ENCODE measurements at places on chromosomes 11 and 22. TPM values are rescaled to one million over a fixed set of nuclear protein-coding genes. Genes with fewer than 3 reads are reported as not detected.
A peak's percentile ranks its signal among the peaks of the same experiment; 100 is the strongest.

DNA sequence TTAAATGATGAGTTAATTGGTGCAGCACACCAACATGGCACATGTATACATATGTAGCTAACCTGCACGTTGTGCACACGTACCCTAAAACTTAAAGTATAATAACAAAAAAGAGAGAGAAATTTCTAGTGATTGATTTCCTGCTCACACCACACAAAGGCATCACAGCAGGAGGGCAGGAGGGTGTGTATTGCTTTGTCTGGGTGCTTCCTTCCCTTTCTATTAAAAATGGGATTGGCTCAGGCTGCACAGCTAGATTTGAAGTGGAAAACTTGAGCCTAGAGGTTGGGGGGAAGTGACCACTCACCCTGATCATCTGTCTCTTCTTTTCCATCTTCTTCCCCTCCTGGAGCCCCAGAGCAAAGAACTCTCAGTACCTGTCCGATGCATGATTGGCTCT, 944 bp upstream of the SCGB1D2 start:
- no peak overlapping the region for H3K4me3 ChIP-seq
- DNase-seq, result no peak
- no peak overlapping the region for H3K27ac ChIP-seq
- no peaks in the 10 kb centered on the region for H3K27me3 ChIP-seq

DNA sequence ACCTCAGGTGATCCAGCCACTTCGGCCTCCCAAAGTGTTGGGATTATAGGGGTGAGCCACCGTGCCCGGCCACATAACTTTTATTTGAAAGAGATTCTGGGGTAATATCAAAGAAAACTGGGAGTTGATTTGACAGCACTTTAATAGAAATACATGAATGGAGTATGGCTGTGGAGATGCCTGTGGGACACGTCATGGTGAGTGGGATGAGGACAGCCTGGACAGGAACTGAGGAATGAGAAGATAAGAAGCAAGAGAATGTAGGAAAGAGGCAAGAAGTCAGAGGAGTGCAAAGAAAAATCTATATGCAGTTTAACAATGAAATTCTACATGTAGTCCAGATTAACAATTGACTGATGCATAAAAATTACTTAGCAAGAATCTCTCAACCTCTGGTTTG, 31.0 kb downstream of the SLC22A6 start:
- no peaks in the 10 kb centered on the region for H3K27me3 ChIP-seq
- H3K36me3 ChIP-seq, result no peaks in the 10 kb centered on the region
- no peak for DNase-seq
- no peaks in the 10 kb centered on the region for H3K4me1 ChIP-seq

- no peak for DNase-seq
- no peaks in the 10 kb centered on the region for H3K4me1 ChIP-seq
- no peaks in the 10 kb centered on the region for H3K27me3 ChIP-seq
- no peak overlapping the region for H3K4me3 ChIP-seq
- H3K27ac ChIP-seq, result no peak overlapping the region
These were observed 327.1 kb downstream of the FAM181B start for GRCh38 chr11:82406611-82407010.

- no peak overlapping the region for H3K27ac ChIP-seq
- DNase-seq, result no peak
- H3K4me3 ChIP-seq, result no peak overlapping the region
These were observed 35.3 kb downstream of the MED15 start for GRCh38 chr22:20542736-20543135.

- no peaks in the 10 kb centered on the region for H3K4me1 ChIP-seq
- no peaks in the 10 kb centered on the region for H3K27me3 ChIP-seq
- H3K36me3 ChIP-seq, result no peaks in the 10 kb centered on the region
- H3K27ac ChIP-seq, result no peak overlapping the region
- H3K4me3 ChIP-seq, result no peak overlapping the region
These were observed 968.0 kb downstream of the OPCML start for GRCh38 chr11:132564091-132564885.

DNA sequence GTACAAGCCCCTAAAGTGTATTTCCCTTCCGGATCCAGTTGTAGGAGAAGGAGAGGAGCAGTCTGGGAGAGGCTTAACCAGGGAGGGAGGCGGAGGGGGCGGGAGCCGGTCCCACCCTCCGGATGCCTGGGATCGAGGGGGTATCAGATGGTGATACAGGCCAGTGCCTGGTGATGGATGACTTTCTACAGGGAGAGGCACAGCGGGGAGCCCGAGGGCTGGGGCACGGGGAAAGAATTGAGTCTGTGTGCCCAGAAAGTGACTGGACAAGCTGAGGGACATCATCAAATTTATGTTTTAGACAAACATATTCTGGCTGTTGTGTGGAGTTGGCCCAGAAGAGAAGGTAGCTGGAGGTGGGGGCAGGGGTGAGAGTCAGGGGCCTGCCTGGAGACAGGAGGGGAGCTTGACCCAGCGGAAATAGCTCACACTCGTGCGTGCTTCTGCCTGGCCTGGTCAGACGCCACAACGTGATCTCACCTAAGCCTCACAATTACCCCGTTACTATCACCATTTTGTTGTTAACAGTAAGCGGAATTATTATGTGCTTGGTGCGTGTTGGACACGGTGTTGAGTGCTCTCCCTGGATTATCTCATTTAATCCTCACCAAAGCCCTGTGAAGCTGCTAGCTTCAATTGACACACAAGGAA, 42.4 kb downstream of the AMPD3 start:
- no peak overlapping the region for H3K27ac ChIP-seq
- no peaks in the 10 kb centered on the region for H3K27me3 ChIP-seq
- H3K36me3 ChIP-seq, result no peaks in the 10 kb centered on the region

DNA sequence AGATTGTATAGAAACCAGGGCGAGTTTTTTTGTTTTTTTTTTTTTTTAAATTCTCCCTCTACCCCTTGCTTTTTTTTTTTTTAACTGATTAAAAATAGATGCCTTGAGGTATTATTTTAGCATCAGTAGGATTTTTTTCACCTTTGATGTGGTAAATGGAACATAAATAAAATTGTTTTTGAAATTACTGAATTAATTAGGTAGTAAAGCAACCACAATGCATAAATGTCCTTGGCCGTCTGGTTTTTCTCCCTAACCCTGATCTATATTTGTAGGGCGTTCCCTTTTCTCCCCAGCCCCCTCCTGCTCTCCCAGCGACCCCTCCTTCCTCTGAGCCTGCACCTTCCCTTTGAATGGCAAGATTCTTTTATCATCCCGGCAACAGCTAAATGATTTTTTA, 107.8 kb downstream of the ZBTB16 start:
- peak overlapping the region; percentile 85 for H3K27ac ChIP-seq
- H3K4me1 ChIP-seq, result peaks cover 86% of the 10 kb centered on the region
- no peaks in the 10 kb centered on the region for H3K36me3 ChIP-seq
- no peak for DNase-seq
- H3K27me3 ChIP-seq, result no peaks in the 10 kb centered on the region

DNA sequence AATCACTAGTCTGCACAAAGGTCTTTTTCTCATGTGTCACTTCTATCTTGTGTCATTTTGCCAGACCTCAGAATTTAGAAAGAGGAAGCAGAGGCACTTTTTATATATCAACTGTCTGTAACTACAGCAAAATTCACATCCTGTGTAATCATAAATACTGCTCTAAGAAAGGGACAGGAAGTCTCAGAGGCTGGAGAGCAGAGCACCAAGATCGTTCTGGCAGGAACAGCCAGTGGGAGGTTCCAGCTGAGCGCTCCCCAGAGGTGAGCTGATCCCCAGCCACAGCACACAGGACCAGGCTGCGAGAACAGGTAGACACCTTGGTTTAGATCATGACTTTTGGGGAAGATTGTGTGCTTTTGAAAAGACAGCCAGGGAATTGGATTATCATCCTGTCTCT, at the start of gene MS4A7:
Gene MS4A7, plus strand, starts transcription at position 179 of the 400 bp plus-strand sequence. CDS start 4,610 bp downstream, outside the sequence.
- no peaks in the 10 kb centered on the region for H3K36me3 ChIP-seq
- no peak within 1 kb of the TSS for H3K4me3 ChIP-seq

DNA sequence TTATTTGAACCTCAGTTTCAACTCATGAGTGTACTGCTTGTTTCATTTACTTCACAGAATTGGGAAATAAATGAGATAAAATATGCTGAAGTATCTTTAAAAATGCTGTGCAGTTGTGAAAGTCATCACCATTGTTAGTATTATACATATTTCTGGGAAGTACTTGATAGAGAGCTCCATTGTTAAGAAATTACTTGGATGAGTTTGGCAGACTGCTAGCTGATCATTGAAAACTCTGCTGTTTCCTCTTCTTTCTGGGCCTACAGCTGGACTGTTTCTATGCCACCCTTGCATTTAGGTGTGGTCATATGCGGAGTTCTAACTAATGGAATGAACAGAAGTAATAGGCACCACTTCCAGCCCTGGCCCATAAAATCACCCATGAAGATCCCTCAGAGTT, 10.0 kb downstream of the SIK2 start:
- no peak for DNase-seq
- H3K4me3 ChIP-seq, result no peak overlapping the region
- peaks cover 9% of the 10 kb centered on the region for H3K4me1 ChIP-seq
- H3K27ac ChIP-seq, result peak overlapping the region; percentile 12
- no peaks in the 10 kb centered on the region for H3K27me3 ChIP-seq
- H3K36me3 ChIP-seq, result peaks cover 4% of the 10 kb centered on the region

DNA sequence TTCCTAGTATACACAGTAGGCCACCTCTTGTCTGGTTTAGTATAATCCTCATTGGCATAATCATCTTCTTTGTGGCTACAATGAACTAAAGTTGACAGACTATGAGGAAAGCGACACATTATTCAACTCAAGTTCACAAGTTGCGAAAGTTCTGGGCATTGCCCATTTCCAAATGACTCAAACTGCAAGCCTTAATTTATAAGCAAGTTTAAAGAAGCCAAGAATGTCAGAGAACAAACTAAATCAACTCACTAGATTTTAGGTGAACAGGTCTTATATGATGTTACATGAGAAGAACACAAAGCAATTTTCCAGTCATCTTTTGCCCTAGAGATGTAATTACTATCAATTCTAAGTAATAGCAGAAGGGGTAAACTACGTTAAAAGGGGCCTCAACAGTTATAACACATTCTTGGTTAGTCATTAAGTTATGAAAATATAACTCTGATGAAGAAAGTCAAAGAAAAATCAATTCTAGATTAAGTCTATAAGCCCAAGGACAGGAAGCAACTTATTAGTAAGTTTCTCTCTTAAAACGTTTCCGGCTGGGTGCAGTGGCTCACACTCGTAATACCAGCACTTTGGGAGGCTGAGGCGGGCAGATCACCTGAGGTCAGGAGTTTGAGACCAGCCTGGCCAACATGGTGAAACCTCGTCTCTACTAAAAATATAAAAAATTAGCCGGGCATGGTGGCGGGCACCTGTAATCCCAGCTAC, 21.5 kb downstream of the PICALM start:
- no peaks in the 10 kb centered on the region for H3K27me3 ChIP-seq
- no peak for DNase-seq
- H3K27ac ChIP-seq, result peak overlapping the region; percentile 44
- H3K4me1 ChIP-seq, result peaks cover 14% of the 10 kb centered on the region
- no peaks in the 10 kb centered on the region for H3K36me3 ChIP-seq
- H3K4me3 ChIP-seq, result no peak overlapping the region

GRCh38 chr11:65434057-65434666, 11.6 kb downstream of the NEAT1 start:
- peak overlapping the region; percentile 72 for H3K27ac ChIP-seq

DNA sequence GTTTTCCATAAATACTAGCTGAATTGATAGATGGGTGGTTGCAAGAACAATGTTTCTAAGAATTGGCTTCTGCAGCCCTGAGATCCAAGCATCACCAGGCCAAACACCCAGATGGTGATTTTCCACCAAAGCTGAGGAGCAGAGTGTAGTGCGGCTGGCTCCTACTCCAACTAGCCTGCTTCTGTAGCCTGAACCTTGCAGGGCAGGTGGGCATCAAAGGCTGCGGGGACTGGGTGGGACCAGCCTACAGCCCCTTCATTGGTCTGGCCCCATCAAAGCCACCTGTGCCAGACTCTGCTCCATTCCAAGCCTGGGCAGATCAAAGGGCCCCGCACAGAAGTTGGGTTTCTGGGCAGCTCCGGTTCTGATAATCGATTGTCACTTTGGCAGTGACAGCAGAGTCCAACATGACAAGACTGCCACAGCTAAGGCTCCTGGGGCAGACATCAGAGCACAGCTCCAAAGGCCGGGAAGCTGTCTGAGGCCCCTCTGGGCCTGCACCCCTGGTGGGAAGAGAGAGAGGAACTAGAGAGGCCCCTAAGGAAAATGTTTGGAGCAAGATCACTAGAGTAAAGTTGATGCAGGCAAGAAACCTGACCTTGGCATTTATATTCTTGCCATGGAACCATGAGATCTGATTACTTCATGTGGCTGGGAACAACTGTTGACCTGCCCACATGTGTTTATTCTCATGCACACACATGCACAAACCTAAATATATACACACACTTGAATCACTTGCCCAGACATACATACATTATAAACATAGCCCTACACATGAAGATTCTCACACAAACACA, 582.9 kb downstream of the INSC start:
- H3K4me3 ChIP-seq, result no peak overlapping the region
- no peak overlapping the region for H3K27ac ChIP-seq
- no peaks in the 10 kb centered on the region for H3K4me1 ChIP-seq
- no peaks in the 10 kb centered on the region for H3K36me3 ChIP-seq
- DNase-seq, result no peak

- H3K36me3 ChIP-seq, result no peaks in the 10 kb centered on the region
- H3K4me1 ChIP-seq, result no peaks in the 10 kb centered on the region
- H3K4me3 ChIP-seq, result no peak overlapping the region
- no peak overlapping the region for H3K27ac ChIP-seq
These were observed 89.2 kb downstream of the FDX1 start for GRCh38 chr11:110518809-110519514.

DNA sequence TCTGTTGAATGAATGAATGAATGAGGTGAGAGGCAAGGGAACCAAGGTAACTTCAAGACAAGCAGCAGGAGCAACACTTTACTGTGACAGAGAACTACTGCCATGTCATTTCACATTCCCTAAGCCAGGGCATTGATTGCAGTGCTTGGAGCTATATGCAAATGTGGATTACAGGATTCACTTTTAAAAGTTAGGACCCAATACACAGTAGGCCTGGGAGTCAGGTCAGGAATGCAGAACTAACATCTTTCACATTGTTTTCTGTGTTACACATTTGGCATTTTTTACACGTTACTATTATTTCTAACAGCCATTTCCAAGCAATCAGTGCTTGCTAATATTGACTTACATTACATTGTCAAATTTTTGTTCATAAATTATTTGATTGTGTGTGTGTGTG, 26.2 kb upstream of the ME3 start:
- DNase-seq, result no peak
- no peaks in the 10 kb centered on the region for H3K27me3 ChIP-seq
- H3K27ac ChIP-seq, result no peak overlapping the region
- H3K4me1 ChIP-seq, result no peaks in the 10 kb centered on the region
- H3K36me3 ChIP-seq, result no peaks in the 10 kb centered on the region
- no peak overlapping the region for H3K4me3 ChIP-seq

PANX2 gene
- total RNA-seq, result 2.3 TPM

ZNF215 gene
- total RNA-seq, result 0.25 TPM

C11orf52 gene
- total RNA-seq, result 4.2 TPM

KCNJ11 gene
- not detected for total RNA-seq

UBQLN3 gene
- total RNA-seq, result 0.33 TPM

ADAMTS15 gene
- 0.65 TPM for total RNA-seq
